ENCODE measurements at places on chromosomes 4 and X.

DNA sequence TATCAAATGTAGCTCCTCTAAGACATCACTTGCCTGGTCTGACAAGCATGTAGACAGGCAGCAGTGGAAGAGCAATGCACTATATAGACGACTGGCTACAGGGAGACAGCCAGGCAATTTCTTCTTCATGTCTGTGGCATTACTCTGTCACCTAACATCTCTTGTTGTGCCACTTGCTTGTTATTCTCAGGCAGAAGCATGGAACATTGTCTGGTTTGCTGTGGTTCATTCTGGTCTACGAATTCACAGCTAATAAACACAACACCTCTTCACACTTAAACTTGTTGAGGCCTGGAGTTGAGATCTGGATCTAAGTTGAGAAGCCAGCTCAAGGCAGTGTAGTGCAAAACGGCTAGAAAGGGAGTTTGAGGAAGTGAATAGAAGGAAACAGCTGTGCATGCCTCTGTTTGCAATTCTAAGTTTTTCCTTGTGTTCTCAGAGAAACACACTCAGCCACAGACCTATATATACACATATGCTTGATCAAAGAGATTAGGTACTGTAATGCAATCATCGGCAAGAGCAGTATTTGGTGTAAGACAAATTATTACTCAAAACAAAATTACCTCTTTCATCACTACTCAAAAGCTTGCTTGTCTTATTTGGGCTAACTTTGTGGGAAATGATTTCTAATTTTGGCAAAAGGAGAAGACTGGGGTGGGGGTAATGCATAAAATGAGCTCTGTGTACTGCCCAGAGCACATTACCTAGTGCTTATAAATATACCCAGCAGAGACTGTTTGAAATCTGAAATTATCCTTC, 243.8 kb downstream of the PPP3CA start:
- DNase-seq: no peak

DNA sequence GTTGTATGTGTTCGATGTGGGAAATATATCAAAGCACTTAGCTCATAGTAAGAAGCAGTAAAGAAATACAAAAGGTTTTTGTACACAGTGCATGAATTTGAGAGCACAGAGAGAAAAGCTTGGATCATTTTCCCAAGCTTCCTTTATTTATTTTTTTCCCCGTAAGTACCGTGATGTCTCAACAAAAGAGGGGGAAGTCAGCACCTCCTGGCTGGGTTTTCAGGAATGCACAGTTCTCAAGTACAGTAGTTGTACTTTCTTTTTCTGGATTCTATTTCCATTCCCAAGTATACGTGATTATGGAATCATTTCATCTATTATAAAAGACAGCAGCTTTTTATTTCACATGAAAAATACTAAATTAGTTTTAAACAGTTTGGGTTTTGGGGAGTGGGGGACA, 171.5 kb upstream of the EDNRA start:
- no peak for DNase-seq

GRCh38 chrX:50769389-50770063, 44.5 kb downstream of the SHROOM4 start:
- DNase-seq: no peak

- peak; percentile 45 for DNase-seq
Measured at GRCh38 chrX:1894740-1895139, 279.9 kb downstream of the ASMT start.

DNA sequence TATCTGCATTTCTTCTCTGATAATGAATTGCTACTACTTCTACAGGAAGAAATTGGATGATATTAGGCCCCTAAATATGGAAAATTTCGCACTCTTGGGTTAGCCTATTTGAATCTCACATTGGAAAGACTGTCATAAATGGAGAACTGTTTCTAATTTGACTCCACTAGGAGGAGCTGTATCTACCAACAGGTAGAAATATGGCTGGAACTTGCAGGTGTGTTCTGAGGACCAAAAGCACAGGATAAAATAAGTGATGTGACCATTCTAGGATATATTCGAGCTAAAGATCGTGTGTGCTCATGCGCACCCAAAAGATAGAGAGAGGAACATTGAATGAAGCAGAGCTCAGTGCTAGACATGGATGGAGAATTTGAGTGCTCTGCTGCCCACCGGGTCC, 4.8 kb upstream of the NKAP start:
- no peak for DNase-seq

DNA sequence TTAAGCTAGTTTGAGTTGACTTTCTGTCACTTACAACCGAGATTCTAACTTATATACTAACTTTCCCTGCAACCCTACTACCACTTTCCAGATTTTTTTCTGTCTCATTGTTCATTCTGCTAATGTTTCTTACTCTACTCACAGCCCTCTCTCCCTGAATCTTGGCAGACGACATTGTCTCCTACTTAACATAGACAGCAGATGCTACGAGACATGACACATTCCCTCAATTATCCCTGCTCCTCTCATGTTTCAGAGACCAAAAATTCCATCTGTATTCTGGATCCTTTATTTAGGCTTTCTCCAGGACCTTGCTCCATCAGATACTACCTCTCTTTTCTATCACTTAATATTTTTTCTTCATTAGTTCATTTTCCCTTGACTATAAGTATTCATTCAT, 379.1 kb upstream of the TEX13C start:
- no peak for DNase-seq

GRCh38 chrX:124274438-124275181, 57.9 kb upstream of the TEX13D start:
- DNase-seq: no peak

DNA sequence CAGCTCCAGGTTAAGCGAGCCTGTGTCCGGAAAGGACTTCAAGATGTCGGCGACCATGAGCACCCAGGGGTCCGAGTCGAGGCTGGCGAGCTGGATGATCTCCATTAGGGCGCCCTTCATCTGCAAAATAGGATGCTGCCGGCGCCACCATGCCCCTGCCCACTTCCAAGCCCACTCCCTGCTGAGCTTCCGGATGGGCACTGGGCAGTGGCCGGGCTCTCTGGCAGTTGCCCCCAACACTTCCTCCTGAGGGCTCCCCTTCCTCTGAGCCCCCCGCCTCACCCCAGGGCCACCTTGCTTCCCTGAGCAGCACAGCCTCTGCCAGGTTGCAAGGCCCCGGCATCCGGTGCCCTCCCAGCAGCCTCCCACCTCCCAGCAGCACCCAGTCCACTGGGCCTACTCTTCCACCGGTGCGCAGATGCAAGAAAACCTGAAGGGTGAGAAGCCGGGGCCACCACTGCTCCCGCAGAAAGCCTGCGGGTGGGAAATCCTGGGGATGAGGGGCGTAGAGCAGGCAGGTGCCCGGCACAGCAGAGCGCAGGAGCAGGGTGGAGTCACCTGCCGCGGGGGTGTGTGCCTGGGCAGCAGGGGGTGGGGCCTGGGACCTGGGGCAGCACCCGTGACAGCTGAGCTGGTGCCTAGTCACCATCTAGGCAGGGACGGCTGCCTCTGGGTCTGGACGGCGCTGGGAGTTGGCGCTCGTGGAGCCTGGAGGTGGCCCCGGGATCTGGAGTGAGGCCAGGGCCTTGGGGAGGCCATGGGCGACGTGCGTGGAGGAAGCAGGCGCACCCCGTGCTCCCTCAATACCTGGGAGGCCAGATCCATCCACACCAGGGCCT, 17.0 kb downstream of the NELFA start:
- DNase-seq: no peak

GRCh38 chrX:104419211-104419610, 146.8 kb upstream of the IL1RAPL2 start:
- DNase-seq: no peak

- DNase-seq: peak; percentile 22
Measured at GRCh38 chrX:150503898-150504219, 64.6 kb upstream of the MTM1 start.

GRCh38 chr4:113159942-113160545, 110.6 kb downstream of the ANK2 start:
- no peak for DNase-seq

- DNase-seq: peak; percentile 66
Measured at GRCh38 chr4:147981305-147981704, 249.4 kb downstream of the ARHGAP10 start.

DNA sequence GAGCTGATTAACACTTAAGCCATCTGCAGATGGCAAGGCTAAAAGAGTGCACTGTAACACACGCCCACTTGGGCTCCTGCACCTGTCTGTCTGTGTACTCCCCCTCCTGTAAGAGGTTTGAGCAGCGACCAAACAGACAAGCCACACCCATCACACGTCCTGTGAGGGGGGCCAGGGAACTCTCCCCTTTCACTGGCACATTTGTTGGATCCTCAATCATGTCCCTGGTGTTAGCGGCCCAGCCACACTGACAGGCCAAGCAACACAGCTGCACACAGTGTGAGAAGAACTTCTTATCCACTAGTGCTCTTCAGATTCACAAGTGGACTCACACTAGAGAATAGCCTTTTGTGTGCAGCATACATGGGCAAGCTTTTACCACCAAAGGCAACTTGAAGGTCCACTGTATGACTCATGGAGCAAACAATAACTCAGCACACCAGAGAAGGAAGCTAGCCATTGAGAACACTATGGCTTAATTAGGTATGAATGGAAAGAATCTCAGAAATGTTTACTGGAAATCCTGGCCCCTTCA, 29.1 kb upstream of the UTP14A start:
- peak; percentile 74 for DNase-seq

- DNase-seq: no peak
Measured at GRCh38 chr4:3387154-3387942, 54.4 kb upstream of the HGFAC start.

DNA sequence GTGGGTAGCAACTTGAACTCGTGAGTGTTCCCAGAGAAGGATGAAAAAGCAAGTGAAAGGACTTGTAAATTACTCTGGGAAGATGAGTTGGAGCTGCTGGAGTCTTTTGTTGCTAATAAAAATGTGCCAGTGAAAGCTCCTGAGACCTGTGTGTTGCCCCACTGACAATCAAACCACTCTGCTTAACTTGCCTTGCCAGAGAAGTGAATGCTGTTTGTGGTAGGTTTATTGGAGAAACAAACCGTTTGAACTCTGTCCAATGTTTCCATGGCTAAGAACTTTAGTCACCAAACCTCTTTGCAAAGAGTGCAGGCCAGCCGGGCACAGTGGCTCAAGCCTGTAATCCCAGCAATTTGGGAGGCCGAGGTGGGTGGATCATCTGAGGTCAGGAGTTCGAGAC, 586.9 kb downstream of the PCDH7 start:
- peak; percentile 3 for DNase-seq
